ENCODE measurements at places on chromosomes 16 and 17. TPM values are rescaled to one million over a fixed set of nuclear protein-coding genes. Genes with fewer than 3 reads are reported as not detected.

GRCh38 chr16:709566-710499 is 4.2 kb upstream of the FBXL16 start:
- no peak overlapping the region for H3K4me3 ChIP-seq
- no peaks in the 10 kb centered on the region for H3K36me3 ChIP-seq
- H3K4me1 ChIP-seq: peaks cover 13% of the 10 kb centered on the region
- H3K27ac ChIP-seq: no peak overlapping the region
- no peak for DNase-seq
- peaks cover 24% of the 10 kb centered on the region for H3K27me3 ChIP-seq

DNA sequence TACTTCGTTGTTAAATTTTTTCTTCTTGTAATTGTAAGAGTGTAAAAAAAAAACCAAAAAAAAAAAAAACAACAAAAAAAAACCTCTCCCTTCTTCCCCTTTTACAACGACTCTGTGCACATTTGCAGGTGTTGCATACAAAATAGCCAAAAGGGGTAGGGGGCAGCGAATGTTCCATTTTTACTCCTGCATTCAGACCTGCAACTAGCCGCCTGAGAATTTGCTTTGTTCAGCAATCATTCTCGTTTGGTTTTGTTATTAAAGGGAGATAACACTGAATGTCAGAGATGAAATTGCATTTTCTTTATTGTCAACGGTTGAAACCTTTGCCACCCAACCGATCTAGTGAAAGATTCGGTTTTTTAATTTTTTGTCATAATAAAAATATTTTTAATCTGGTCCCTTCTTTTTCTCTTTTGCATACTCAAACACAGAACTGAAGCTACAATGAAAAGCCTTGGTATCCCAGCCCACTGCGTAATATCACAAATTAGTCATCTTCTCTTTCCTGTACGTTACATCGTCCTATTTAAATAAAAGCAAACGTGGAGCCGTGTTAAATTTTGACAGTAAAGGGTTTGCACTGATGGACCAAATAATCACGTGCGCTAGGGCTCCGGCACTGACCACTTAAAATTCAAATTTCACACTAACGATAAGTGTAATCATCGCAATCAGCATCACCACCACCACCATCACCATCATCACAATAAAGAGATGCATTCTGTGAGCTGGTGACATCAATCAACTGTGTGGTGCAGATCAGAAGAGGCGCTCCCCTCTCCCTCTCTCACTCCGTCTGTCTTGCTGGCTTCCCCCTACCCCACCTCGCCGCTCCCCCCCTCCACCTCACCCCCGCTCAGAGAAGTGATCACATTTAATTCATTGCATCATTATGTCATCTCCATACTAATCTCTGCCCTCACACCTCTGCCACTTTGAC is 406.2 kb upstream of the PSMD7 start:
- no peaks in the 10 kb centered on the region for H3K36me3 ChIP-seq
- no peak overlapping the region for H3K27ac ChIP-seq
- H3K27me3 ChIP-seq: peaks cover 8% of the 10 kb centered on the region
- no peak overlapping the region for H3K4me3 ChIP-seq
- DNase-seq: no peak

TMEM106A gene
- total RNA-seq: 22.4 TPM

DNA sequence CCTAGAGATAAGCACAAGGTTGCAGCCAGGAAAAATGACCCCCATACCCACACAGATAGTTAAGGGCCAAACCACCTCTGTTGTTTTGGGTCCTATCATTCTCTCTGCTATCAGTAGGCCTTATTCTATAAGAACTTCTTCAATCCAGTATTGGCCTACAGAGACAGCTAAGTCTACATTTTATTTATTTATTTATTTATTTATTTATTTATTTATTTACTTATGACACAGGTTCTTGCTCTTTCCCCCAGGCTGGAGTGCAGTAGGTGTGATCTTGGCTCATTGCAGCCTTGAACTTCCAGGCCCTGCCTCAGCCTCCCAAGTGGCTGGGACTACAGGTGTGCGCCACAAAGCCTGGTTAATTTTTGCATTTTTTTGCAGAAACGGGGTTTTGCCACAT is 7.5 kb upstream of the MAPT start:
- no peaks in the 10 kb centered on the region for H3K4me1 ChIP-seq
- H3K27me3 ChIP-seq: no peaks in the 10 kb centered on the region
- DNase-seq: no peak
- no peaks in the 10 kb centered on the region for H3K36me3 ChIP-seq
- H3K4me3 ChIP-seq: no peak overlapping the region

KRT33B gene
- not detected for total RNA-seq

DNA sequence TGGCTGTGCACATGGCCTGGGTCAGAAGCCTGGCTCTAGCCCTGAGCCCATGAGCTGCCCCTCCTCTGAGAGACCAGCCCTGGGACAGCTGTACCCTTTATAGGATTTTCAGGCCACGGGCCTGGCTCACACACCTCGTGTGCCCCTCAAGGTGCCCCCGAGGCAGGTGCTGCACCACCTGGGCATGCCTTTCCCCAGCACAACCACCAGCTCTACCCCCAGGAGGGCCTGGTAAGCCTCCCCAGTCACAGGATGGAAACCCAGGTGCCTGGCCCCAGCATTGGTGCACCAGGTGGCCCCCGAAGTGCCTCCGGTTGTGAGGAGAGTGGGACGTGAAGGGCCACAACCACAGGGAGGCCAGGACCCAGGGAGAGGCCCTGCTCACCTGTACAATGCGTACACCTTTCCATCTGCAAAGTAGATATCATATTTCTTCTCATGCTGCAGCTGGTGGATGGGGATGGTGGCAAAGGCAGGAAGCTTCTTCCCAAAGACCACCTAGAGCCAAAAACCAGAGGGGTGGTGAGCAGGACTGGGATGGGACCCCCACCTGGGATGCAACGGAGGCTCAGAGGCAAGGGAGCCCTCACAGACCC is 6.3 kb downstream of the ZNF598 start:
- H3K4me3 ChIP-seq: no peak overlapping the region
- H3K27me3 ChIP-seq: no peaks in the 10 kb centered on the region
- DNase-seq: no peak
- H3K36me3 ChIP-seq: peaks cover 39% of the 10 kb centered on the region

- H3K27ac ChIP-seq: no peak overlapping the region
- no peak for DNase-seq
- H3K4me1 ChIP-seq: no peaks in the 10 kb centered on the region
These were observed 17.1 kb downstream of the BFAR start for GRCh38 chr16:14649816-14650215.

TPSD1 gene
- total RNA-seq: 3.2 TPM

EPN3 gene
- not detected for total RNA-seq

CYB5B gene
- 73.1 TPM for total RNA-seq

DNA sequence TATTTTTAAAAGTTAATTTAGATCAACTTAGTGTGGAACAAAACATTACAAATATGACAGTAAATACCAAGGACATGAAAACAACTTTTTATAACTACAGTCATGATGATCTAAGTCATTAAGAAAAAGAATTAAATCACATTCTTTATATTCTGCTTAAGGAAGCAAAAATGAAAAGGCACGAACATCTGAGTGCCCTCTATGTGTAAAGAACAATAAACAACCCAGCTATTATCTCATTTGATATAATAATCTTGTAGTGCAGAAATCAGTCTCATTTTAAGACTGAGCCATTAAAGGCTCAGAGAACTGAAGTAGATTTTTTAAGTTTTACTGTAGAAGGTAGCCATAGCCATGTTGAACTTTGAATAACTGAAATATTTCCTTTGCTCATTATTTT is 13.4 kb downstream of the MYO1D start:
- no peaks in the 10 kb centered on the region for H3K4me1 ChIP-seq
- no peak overlapping the region for H3K27ac ChIP-seq
- no peak for DNase-seq
- no peak overlapping the region for H3K4me3 ChIP-seq
- peaks cover 2% of the 10 kb centered on the region for H3K27me3 ChIP-seq

SPN gene
- total RNA-seq: 435 TPM

DNA sequence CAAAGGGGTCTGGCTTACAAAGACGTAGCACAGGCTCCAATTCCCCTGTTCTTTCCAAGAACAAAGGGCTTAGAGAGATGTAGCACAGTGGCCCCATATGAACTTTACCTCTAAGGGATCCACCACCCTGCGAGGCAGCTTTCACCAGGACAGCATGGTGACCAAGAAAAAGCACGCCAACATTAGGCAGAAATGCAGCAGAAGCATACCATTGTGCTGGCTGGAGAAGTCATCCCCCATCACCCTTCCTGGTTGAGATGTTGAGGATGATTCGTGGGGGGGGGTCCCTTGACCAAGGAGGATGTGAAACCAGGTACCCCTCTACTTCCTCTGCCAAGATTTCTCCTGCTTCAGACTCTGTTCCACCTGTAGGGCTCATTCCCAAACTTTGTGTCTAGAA is 48.4 kb downstream of the TMEM114 start:
- DNase-seq: no peak
- no peaks in the 10 kb centered on the region for H3K4me1 ChIP-seq
- H3K4me3 ChIP-seq: no peak overlapping the region

DNA sequence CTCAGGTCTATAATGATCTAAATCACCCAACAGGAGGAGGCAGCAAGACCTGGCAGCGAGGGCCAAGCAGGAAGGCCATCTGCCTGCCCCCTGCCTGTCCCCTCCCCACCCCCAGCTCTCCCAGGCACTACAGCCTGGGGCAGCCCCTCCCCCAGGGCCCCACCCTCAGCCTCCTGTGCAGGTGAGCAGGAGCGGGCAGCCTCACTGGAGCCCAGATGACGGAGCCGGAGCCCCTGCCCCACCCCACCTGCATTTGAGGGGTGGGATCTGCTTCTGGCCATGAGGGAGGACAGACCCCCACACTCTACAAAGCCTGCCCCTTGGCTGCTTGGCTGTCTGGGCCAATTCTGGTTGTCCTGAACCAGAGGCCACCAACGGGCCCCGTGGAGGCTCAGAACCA is 12.4 kb upstream of the BAHCC1 start:
- H3K4me1 ChIP-seq: peaks cover 50% of the 10 kb centered on the region

MYOCD gene
- total RNA-seq: not detected

GRCh38 chr16:88315543-88316105 is 67.1 kb upstream of the ZNF469 start:
- no peaks in the 10 kb centered on the region for H3K36me3 ChIP-seq
- no peaks in the 10 kb centered on the region for H3K27me3 ChIP-seq
- H3K4me1 ChIP-seq: no peaks in the 10 kb centered on the region
- H3K27ac ChIP-seq: no peak overlapping the region
- H3K4me3 ChIP-seq: no peak overlapping the region
- no peak for DNase-seq

DNA sequence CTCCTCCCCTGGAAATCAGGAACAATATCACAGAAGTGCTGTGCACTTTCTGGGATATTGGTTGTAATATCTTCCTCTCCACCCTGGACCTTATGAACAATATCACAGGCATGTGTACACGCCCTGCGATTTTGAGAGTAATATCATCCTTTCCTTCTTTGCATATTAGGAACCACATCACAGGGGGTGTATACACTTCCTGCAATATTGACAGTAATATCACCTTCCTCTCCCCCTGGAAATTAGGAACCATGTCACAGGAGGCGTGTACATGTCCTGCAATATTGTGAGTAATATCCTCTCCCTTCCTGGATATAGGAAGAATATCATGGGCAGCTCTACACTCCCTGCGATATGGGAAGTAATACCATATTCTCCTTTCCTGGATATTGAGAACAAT is 14.2 kb upstream of the TEKT5 start:
- H3K27ac ChIP-seq: no peak overlapping the region
- no peaks in the 10 kb centered on the region for H3K27me3 ChIP-seq
- no peaks in the 10 kb centered on the region for H3K36me3 ChIP-seq
- no peaks in the 10 kb centered on the region for H3K4me1 ChIP-seq

DNA sequence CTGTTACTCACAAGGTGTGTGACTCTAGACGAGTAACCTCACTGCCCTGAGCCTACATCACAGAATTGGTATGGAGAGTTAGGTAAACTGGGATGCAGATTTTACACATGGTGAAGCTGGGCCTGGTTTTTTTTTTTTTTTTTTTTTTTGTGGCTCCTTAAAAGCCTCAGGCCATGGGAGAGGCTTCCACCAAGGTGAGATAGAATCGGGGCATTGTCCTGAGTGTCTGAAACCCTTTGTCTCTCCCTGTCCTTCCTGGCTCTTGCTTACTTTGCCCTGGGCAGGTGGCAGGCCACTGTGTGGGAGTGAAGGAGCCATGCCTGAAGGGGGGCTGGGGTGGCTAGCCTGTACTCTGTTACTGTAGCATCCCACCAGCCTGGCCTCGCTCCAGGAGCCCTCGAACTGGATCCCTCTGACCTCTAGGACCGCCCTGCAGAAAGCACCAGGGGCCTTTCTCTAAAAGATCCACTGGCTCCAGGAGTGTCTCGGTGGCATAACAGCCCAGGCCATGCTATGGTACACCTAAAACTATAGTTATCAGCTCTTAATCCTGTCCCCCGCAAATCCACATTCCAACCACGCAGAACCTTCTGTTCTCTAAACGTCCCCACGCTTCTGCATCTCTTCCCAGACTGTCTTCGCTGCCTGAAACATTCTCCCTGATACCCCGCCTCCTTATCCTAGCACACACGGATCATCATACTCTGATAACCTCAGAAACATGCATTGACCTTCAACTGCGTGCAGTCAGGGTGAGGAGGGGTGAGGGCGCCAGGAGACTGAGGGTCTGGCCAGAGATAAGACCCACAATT is 1.7 kb upstream of the SLC13A2 start:
- H3K36me3 ChIP-seq: no peaks in the 10 kb centered on the region
- no peak overlapping the region for H3K4me3 ChIP-seq
- H3K27me3 ChIP-seq: no peaks in the 10 kb centered on the region
- no peaks in the 10 kb centered on the region for H3K4me1 ChIP-seq

XAF1 gene
- 97.4 TPM for total RNA-seq

ZNF286A gene
- total RNA-seq: 18.8 TPM
